Activated T-cell treated with anti-CD3 and anti-CD28 coated beads, Interleukin-2, amount 50 U/mL, for 72 hours (primary cell): ENCODE measurements at places on chromosomes 3 and 15. TPM values are rescaled to one million over a fixed set of nuclear protein-coding genes. Genes with fewer than 3 reads are reported as not detected.

- H3K36me3 ChIP-seq, result no peaks in the 10 kb centered on the region
- H3K4me1 ChIP-seq, result no peaks in the 10 kb centered on the region
- no peaks in the 10 kb centered on the region for H3K27me3 ChIP-seq
- no peak overlapping the region for H3K27ac ChIP-seq
- DNase-seq, result no peak
These were observed 121.8 kb downstream of the GOLIM4 start for GRCh38 chr3:167973901-167974300.

GRCh38 chr15:49466119-49466518 lies 43.1 kb downstream of the FGF7 start:
- H3K36me3 ChIP-seq, result no peaks in the 10 kb centered on the region
- no peaks in the 10 kb centered on the region for H3K27me3 ChIP-seq

GRCh38 chr3:178446059-178446458 lies 90.2 kb upstream of the KCNMB2 start:
- H3K27ac ChIP-seq, result no peak overlapping the region
- H3K27me3 ChIP-seq, result no peaks in the 10 kb centered on the region
- no peak for DNase-seq
- no peaks in the 10 kb centered on the region for H3K36me3 ChIP-seq
- no peaks in the 10 kb centered on the region for H3K4me1 ChIP-seq

APOD gene
- total RNA-seq, result 4.3 TPM

PATL2 gene
- total RNA-seq, result 50.8 TPM
